ENCODE measurements at places on chromosomes 12 and 14. TPM values are rescaled to one million over a fixed set of nuclear protein-coding genes. Genes with fewer than 3 reads are reported as not detected.
A peak's percentile ranks its signal among the peaks of the same experiment; 100 is the strongest.

TAS2R13 gene
- total RNA-seq, result 0.90 TPM

CLEC2A gene
- total RNA-seq, result not detected

CD27 gene
- not detected for total RNA-seq

PYGL gene
- total RNA-seq, result 21.1 TPM

YEATS4 gene
- total RNA-seq, result 16.8 TPM

CATSPERB gene
- total RNA-seq, result not detected

LMO3 gene
- not detected for total RNA-seq

ADAM21 gene
- not detected for total RNA-seq

- no peak for DNase-seq
These were observed 350.5 kb upstream of the TMTC1 start for GRCh38 chr12:30134229-30134628.

DNA sequence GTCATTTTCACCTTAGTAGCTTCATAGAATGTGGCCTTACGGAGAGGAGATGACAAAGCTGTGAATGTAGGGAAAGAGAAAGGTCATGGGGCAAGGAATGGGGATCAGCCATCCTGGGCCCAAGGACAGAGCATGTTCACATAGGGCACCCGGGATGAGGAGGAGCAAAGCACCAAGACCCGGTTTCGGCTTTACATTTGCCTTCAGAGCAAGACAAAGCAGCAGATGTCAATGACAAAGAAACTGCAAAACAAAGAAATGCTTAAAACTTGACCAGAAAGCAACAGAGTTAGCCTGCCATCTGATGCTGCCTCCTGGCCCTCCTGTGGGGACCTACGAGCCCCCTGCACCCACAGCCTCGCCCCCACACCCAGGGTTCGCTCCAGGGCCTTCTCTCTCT, 249.2 kb downstream of the SLC41A2 start:
- no peak for DNase-seq

- no peak for DNase-seq
These were observed 21.2 kb downstream of the CCDC92 start for GRCh38 chr12:123951467-123951866.

DNA sequence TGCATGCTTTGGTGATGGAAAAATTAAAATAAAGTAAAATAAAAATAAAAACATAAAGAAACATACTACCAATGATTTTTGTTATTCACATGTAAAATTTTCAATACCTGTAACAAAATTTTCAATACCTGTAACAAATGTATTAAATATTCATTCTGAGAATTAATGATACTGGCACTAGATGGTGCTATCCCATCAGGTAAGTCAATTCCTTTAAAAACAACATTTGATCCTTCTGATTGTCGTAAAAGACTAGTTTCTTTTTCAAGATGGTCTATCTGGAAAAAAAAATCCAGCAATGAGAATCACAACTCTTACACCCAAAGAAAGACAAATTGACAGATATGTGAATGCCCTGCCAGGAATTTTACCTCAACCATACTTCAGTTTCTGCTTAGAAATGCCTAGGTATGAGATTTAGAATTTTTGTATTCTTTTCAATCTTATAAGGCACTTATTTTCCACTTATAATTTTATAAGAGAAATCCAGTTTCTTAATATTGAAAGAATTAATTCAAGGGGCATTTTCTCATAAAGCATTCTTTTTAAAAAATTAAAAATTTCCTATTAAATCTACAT, 30.7 kb downstream of the CEP290 start:
- no peak for DNase-seq

DNA sequence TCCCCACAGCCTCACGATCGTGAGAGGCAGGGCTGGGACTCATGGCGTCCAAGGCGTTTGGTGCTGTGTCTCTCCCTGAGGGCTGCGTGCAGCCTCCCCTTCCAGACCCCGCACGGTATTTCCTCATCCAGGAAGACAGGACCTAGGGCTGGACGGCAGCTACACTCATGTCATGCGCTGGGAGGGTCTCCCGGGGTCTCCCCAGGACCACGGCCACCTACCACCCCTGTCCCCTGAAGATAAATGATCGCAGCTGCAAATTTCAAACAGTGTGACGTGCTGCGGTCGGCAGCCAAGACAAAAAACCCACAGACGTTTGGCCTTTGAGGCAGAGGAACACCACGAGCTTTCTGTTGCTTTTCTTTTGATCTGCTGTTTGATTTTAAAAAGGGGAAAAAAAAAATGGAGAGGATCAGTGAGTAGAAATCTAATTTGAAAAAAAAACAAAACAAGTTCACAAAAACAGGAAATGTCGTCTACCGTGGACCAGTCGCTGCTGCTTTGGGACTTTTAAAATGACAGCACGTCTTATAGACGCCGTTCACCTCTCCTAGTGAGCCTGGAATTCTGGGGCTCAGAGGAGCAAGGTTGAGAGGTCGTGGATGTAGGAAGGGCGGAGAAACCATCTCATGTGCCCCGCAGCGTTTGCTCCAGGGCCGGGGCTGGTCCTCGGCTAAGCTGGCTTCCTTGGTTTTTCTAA, 237.6 kb downstream of the SLC41A2 start:
- no peak for DNase-seq

GRCh38 chr14:61663312-61663979, 31.9 kb upstream of the HIF1A start:
- no peak for DNase-seq

DNA sequence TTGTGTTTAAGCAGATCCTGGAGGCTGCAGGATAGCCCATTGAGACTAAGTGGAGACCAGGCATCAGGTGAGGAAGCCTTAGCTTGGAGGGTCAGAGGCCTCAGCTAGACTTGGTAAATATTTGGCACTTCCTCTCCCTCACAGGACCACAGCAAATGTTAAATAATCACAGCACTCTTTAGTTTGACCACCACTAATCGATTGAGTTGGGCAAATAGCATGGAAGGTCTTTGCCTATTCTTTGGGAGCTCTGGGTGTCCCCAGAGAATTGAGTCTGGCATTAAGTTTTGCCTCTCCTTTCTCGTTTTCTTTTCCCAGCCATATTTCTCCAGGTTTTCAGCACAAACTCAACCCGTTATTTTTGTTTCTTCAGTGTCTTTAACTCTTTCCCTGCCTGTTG, 61.4 kb downstream of the ETV6 start:
- DNase-seq, result no peak

DNA sequence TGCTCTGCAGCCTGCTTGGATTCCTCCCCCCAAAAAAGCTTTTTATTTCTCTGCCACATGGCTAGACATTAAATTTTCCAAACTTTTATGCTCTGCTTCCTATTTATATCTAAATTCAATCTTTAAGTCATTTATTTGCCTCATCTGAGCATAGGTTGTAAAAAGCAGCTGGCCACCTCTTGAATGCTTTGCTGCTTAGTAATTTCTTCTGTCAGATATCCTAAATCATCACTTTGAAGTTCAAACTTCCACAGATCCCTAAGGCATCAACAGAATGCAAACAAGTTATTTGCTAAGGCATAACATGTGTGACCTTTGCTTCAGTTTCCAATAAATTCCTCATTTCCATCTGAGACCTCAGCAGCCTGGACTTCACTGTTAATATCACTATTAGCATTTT, 209.6 kb downstream of the FSCB start:
- DNase-seq, result no peak

DNA sequence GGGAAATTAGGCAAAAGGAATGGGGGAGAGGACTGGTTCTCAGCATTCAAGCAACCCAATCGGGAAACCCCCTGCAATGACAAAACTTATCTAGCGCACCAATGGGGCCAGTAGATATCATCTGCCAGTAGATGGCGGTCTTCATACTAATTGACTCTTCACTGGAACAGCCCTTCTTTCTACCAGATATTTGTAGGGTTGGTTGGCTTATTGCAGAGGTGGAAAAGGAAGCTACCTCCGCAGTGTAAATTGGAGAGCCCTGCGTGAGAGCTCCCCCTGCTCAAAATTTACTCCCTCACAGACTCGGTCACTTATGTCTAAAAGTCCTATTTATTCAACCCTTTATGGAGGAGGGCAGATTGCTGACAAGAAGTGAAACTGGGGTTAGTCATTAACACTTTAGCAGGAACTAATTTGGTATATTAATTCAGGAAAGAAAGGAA, 166.1 kb upstream of the CCND2 start:
- DNase-seq, result peak; percentile 50

- no peak for DNase-seq
These were observed 93.9 kb upstream of the NCOR2 start for GRCh38 chr12:124661341-124661740.

DNA sequence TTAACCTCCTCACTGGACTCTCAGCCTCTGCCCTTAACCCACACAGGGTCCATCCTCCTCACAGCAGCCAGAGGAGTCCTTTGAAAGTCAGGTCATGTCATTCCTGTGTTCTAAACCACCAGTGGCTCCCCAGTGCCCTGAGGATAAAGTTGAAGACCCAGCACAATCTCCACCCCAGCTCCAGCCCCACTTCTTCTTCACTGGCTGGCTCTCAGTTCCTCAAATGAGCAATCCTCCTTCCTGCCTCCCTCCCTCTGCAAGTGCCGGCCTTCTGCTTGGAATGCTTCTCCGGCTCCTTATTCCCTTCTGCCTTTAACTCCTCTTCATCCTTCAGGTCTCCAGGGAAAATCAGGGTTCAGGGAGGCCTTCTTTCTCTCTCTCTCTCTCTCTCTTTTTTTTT, 32.0 kb upstream of the SPPL3 start:
- DNase-seq, result no peak

GRCh38 chr14:101634850-101635748, 73.8 kb downstream of the DIO3 start:
- no peak for DNase-seq

GRCh38 chr12:104742551-104743201, 215.4 kb downstream of the SLC41A2 start:
- no peak for DNase-seq

DNA sequence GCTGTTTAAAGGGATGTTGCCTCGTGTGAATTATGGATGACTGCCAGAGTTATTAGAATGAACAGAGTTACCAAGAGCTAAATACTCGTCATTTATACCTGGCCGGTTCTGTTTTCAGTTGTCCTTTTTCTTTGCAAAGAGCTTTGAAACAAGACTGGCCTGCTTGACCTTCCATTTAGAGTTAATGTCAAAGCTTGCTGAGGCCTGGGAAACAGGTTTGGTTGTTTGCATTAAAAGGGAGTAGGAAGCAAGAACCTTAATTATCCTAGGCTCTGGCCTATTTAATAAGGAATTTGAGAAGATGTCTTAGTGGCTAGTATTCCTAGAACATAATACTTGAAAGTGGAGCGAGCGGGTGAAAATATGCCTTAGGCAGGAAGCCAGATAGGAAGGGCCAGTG, 233.3 kb downstream of the CACNA1C start:
- no peak for DNase-seq

DNA sequence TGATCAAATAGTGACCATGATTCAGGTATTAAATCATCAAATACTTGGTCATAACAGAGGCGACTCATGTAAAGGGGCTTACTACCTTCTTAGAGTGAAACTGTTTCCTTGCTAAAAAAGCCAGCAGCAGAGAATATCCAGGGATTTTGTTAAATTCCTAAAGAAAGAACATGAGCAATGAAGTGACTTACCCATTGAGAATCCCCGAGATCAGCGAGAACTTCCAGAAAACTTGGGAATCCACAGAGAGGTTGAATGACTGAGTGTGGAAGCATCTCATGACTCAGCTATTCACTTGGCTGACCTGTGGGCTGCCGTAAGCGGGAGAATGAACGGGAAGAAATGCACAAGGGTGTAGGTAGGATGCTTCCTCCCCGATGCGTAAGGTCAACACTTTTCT, 85.3 kb upstream of the KCNA1 start:
- DNase-seq, result no peak

DNA sequence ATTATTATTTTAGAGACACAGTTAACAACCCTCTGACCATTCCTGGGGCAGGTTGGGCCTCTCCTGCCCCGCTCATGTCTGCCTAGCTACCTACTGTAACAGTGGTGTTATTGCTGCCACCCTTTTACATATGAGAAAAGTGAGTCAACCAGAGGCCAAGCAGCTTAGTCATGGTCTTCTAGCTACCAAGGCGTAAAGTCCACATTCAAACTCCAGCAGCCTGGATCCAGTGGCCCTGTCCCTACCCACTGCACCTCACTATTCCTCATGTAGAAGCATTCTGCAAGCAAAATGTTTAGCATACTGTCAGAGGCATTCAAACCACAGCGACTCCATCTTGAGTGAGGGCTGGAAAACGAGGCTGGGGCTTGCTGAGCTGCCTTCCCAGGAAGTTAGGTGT, 95.8 kb downstream of the SLC15A4 start:
- no peak for DNase-seq

GRCh38 chr14:95961481-95961880, 77.7 kb upstream of the C14orf132 start:
- DNase-seq, result no peak

- DNase-seq, result no peak
These were observed 43.8 kb downstream of the CCNK start for GRCh38 chr14:99524804-99525698.

- DNase-seq, result no peak
These were observed 84.5 kb downstream of the SPTB start for GRCh38 chr14:64795211-64795610.

GRCh38 chr14:102993523-102993922, 63.8 kb downstream of the CDC42BPB start:
- no peak for DNase-seq

DNA sequence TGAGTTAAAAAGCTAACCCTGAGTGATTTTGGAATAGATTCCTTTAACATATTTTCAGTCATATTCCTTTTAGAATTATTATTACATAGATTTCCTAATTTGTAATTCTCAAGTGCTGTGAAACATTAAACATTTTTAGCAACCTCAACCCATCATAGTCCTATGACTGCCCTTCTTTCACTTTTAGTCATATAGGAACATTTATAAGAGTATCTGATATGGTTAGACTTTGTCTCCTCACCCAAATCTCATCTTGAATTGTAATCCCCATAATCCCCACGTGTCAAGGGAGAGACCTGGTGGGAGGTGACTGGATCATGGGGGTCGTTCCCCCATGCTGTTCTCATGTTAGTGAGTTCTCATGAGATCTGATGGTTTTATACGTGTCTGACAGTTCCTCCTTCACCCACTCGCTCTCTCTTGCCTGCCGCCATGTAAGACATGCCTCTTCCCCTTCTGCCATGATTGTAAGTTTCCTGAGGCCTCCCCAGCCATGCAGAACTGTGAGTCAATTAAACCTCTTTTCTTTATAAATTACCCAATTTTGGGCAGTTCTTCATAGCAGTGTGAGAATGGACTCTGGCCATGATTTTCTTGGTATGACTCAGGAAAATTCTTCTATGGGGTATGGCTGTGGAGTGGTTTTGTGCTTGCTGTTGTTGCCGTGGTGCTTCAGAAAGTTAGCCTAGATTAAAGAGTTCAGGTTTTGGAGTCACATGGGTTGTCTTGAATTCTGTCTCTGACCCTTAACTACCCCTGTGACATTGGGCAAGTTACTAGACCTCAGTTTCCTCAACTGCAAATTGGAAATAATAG, 83.9 kb downstream of the FUT8 start:
- DNase-seq, result no peak

DNA sequence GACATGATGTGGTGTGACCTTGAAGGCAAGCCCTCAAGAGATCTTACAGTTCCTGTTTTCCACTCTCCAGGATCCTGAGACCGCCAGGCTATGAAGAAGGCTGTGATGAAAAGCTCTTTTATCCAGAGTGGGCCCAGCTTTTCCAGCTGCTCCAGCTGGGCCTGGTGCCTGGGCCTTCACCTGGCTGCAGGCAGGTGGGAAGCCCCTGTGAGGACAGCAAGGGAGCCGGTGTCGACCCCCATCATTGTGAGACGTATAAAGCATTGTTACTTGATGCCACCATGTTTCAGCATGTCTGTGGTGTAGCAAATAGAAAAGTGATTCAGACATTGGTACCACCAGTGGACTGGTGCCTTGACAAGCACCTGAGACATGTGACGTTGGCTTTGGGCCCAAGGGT, 190.2 kb downstream of the KIF26A start:
- DNase-seq, result no peak
